Glutamatergic neuron (in vitro differentiated cells): ENCODE measurements at places on chromosomes 7 and 10. TPM values are rescaled to one million over a fixed set of nuclear protein-coding genes. Genes with fewer than 3 reads are reported as not detected.

PCBD1 gene
- 29.1 TPM for total RNA-seq

DNA sequence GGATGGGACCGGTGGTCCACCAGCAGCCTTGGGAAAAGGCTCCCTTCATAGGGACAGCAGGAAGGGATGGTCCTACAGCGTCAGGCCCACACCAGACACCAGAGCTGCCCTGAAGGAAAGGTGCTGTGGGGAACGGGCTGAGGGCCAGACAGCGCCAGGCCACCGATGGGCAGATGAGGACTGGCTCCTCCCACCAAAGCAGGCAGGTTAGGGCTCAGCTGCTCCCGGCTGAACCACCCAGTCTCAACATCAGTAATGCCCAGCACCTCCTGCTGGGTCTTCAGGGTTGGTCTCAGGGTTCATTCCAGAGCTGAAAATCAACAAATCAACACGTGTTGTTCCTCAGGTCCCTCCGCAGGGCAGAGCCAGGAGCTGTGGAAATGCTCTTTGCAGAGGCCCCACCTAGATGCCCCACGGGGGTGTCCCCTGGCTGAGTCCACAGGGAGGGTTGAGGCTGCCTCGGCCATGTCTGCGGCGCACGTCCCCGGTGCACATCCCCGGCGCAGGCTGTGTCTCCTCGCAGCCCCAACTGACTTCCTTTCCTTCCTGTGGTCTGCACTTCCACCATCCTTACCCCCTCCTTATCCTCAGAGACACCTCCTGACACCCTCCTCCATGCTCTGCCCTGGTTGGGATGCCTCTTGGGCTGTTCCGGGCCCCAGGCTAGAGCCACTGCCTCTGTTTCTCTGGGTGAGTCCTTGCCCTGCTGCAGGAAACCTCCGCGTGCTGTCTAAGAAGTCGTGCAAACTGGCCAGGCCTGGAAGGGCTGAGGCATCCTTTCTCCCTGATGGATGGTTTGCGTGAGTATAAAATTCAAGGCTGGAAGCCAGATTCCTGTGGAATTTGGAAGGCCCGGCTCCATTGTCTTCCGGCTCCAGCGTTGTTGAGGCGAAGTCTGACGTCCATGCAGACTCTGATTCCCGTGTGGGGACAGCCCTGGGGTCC lies 32.8 kb upstream of the CFAP46 start:
- H3K4me3 ChIP-seq, result no peak overlapping the region
- DNase-seq, result peak; percentile 12
- peaks cover 10% of the 10 kb centered on the region for H3K27me3 ChIP-seq
- no peaks in the 10 kb centered on the region for H3K36me3 ChIP-seq
- H3K27ac ChIP-seq, result no peak overlapping the region
- H3K4me1 ChIP-seq, result peaks cover 8% of the 10 kb centered on the region

- H3K4me3 ChIP-seq, result no peak overlapping the region
- no peaks in the 10 kb centered on the region for H3K36me3 ChIP-seq
- DNase-seq, result no peak
- no peaks in the 10 kb centered on the region for H3K4me1 ChIP-seq
These were observed 31.1 kb upstream of the MSMB start for GRCh38 chr10:46077141-46077554.

- no peak overlapping the region for H3K27ac ChIP-seq
- H3K4me3 ChIP-seq, result no peak overlapping the region
- DNase-seq, result no peak
- no peaks in the 10 kb centered on the region for H3K27me3 ChIP-seq
These were observed 60.0 kb downstream of the ENO4 start for GRCh38 chr10:116909307-116909706.

DNA sequence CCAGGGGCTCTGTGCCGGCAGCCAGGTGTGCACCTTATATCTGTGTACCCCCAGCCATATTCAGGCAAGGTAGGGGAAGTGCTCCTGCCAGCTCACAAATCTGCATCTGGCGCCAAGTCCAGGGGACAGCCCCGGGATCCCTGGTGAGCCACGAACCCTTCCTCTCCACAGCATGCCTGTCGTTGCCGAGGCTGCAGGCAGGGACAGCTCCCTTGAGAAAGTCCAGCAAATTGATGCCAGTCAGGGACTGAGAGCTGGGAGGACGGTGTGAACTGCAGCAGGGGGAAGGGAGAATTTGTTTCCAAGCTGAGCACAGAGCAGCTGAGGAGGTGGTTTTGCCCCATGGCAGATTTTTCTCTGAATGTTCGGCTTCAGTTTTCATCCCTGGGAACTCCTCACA lies 919 bp downstream of the PLA2G12B start:
- peaks cover 3% of the 10 kb centered on the region for H3K4me1 ChIP-seq
- H3K36me3 ChIP-seq, result no peaks in the 10 kb centered on the region
- peak; percentile 42 for DNase-seq
- H3K27me3 ChIP-seq, result no peaks in the 10 kb centered on the region

RADIL gene
- 31.3 TPM for total RNA-seq

GRCh38 chr7:65955718-65956117 lies 26.3 kb downstream of the GUSB start:
- no peak for DNase-seq
- no peaks in the 10 kb centered on the region for H3K4me1 ChIP-seq
- no peak overlapping the region for H3K27ac ChIP-seq

CYP2E1 gene
- 7.1 TPM for total RNA-seq

- H3K4me1 ChIP-seq, result peaks cover 8% of the 10 kb centered on the region
- no peak for DNase-seq
- H3K27ac ChIP-seq, result no peak overlapping the region
- no peaks in the 10 kb centered on the region for H3K36me3 ChIP-seq
These were observed 105.0 kb downstream of the DLG5 start for GRCh38 chr10:77821551-77821950.

DNA sequence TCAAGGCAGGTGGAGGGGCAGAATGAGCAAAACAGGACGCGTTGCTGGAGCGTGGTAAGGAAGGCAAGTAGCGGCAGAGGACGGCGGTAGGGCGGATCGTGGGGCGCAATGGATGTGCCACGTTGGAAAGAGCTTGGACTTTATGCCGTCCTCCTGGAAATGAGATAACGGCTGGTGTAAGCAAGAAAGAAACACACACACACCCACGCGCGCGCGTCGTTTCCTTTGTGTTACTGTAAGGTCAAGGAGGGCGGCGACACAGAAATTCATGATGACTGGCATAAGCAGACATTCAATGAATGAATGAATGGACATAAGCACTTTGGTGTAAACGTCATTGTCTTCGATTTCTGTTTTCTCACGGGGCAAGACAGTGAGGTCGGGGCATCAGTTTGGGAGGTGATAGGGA lies 683 bp upstream of the ENTPD7 start:
- peak overlapping the region; percentile 92 for H3K4me3 ChIP-seq
- H3K4me1 ChIP-seq, result peaks cover 4% of the 10 kb centered on the region
- peak; percentile 30 for DNase-seq
- no peaks in the 10 kb centered on the region for H3K36me3 ChIP-seq

DNA sequence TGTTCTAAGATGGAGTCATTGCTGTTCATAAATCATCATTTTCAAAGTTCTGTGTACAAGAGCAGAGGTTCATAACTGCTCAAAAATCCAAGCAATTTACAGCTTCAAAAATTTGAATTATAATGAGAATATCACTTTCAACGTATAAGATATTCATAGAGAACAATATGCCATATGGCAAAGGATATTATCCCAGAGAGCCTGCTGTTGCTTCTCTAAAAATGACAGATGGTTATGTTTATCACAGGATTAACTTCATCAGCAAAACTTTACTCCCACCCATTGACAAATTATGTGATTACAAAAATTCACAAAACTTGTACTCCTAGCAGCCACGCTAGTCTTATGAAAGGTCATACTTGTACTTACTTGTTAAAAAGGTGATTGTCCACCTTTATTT lies 105.1 kb downstream of the PIP4K2A start:
- H3K4me1 ChIP-seq, result peaks cover 3% of the 10 kb centered on the region
- no peak overlapping the region for H3K27ac ChIP-seq
- no peak for DNase-seq

DNA sequence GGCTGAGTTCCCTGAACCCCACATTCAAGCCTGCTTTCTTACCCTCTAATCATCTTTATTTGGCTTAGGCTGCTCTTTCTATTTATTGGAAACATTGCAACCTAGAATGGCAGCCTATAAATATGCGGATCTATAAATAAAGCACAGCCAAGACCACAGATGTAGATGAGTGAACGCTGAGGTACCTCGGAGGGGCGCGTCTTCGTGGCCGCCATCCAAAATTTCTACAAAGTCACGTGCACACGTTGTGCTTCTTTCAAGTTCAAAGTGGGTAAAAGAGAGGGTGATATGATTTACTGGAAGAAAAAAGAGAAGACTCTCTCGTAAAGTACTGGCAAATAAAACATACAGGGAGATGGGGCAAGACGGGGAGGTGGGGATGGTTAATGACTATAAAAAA lies 132.6 kb upstream of the RSU1 start:
- no peak overlapping the region for H3K27ac ChIP-seq
- H3K36me3 ChIP-seq, result no peaks in the 10 kb centered on the region
- peaks cover 2% of the 10 kb centered on the region for H3K27me3 ChIP-seq
- DNase-seq, result no peak

DNA sequence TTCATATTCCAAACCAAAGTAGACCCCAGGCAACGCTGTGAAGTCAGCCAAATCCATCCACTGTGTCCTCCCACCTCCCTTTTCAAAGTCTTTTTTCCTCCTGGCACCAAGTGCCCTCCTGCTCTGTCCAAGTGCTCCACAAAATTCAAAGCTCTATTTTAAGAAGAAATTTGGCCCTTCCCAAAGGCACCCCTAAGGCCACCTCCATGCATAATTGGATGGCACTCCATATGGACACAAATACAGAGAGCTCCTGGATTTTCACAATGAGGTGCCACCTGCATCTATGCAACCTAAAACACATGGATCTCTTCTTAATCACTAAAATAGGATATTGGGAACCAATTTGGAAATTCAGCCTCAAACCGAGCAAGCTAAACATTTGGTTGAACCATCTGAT lies 121.6 kb downstream of the RELN start:
- no peak overlapping the region for H3K27ac ChIP-seq
- no peak overlapping the region for H3K4me3 ChIP-seq
- no peaks in the 10 kb centered on the region for H3K36me3 ChIP-seq

DNA sequence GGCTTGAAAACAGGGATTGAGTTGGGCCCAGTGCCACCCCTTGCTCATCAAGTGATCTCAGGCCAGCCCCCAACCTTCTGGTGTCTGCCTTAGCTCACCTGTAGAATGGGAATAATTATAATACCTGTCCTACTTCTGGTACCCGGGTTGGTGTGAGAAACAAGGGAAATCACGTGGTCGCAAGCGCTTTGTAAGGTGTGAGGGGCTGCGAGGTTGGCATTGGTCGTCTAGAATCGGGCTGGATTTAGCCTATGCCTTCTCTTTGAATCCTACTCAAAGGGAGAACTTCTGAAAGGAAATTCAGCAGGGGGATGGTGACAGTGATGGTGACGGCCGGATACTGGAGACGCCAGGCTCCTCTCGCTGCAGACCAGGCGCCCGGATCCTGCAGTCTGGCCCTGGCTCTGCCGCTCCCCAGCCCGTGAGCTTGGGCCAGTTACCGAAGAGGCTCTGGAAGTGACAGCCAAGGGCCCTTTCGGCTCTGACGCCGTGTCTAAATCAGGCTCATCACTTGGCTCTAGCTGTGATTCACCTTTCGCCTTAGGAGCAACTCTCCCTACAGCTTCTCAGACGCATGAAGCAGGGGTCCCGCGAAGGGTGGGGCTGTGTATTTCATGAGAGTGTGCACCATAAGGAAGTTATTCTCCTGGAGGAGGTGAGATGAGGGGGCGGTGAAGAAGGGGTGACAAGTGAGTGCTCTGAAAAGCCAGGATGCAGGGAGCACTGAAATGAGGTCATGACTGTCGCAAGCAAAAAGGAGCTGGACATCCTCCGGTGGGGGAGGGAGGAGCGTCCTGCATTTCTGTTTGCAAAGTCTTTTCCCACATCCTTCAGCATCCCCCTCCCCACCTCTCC lies 4.0 kb upstream of the CREB5 start:
- H3K4me3 ChIP-seq, result peak overlapping the region; percentile 83
- peaks cover 17% of the 10 kb centered on the region for H3K27me3 ChIP-seq
- H3K27ac ChIP-seq, result peak overlapping the region; percentile 84
- H3K4me1 ChIP-seq, result peaks cover 3% of the 10 kb centered on the region
- peak; percentile 43 for DNase-seq
